ENCODE measurements at places on chromosomes 12 and 14. TPM values are rescaled to one million over a fixed set of nuclear protein-coding genes. Genes with fewer than 3 reads are reported as not detected.

Gene SPIC
- total RNA-seq = not detected

Gene PPFIA2
- total RNA-seq = 7.3 TPM

Gene DHRS2
- 1.2 TPM for total RNA-seq

Gene USP44
- 3.1 TPM for total RNA-seq

Gene CATSPERB
- total RNA-seq = 2.3 TPM

Gene TMTC2
- total RNA-seq = 30.7 TPM

Gene FIGNL2
- total RNA-seq = 1.4 TPM

Gene MIP
- total RNA-seq = not detected

Gene C1QL4
- 1.3 TPM for total RNA-seq

Gene LRRK2
- 6.2 TPM for total RNA-seq

Gene BDKRB2
- 0.97 TPM for total RNA-seq

Gene PTPN21
- 47.8 TPM for total RNA-seq

- H3K36me3 ChIP-seq = no peaks in the 10 kb centered on the region
- H3K4me1 ChIP-seq = no peaks in the 10 kb centered on the region
- H3K27me3 ChIP-seq = no peaks in the 10 kb centered on the region
- no peak overlapping the region for H3K4me3 ChIP-seq
These were observed 289.2 kb downstream of the ADGRD1 start for GRCh38 chr12:131242741-131243496.

GRCh38 chr12:120213758-120214157, 12.8 kb upstream of the RPLP0 start:
- H3K4me1 ChIP-seq = no peaks in the 10 kb centered on the region
- no peak for DNase-seq
- H3K27me3 ChIP-seq = no peaks in the 10 kb centered on the region
- H3K36me3 ChIP-seq = peaks cover 29% of the 10 kb centered on the region
- H3K27ac ChIP-seq = no peak overlapping the region

DNA sequence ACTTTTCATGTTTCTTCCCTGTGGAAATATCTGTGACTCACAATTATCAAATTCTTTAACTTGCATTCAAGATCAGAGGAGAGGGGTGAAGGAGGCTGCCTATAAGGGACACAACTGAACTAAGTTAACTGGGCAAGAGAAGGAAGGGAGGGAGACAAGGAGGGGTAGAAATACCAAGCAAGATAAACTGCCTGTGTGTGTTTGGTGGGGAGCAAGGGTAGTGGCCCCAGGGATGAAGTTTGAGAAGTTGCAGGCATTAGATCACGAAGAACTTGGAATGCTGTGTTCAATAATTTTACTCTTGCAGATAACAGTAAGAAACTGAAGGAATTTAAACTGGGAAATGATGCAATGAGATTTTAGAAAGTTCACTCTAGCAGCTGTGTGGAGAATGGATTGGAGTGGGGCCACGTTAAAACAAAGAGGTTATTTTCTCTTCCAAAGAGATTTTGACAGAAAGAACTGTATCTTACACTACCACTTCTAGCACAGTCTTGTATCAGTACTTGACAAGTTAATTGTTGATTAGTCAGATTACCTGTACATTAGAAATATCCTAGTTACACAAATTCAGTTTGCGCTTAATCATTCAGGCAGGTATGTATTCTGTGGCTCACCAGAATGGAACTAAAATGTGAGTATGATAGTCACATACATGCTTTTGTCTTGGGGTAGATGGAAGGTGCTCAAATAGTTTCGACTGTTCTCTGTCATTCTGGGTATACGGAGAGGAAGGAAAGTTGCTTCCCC, 7.4 kb downstream of the PKP2 start:
- no peaks in the 10 kb centered on the region for H3K36me3 ChIP-seq
- DNase-seq = no peak
- no peaks in the 10 kb centered on the region for H3K27me3 ChIP-seq
- no peak overlapping the region for H3K4me3 ChIP-seq
- no peak overlapping the region for H3K27ac ChIP-seq
- no peaks in the 10 kb centered on the region for H3K4me1 ChIP-seq

GRCh38 chr14:103131580-103131979, 8.3 kb downstream of the TNFAIP2 start:
- H3K4me1 ChIP-seq = peaks cover 2% of the 10 kb centered on the region
- no peaks in the 10 kb centered on the region for H3K36me3 ChIP-seq
- DNase-seq = no peak
- peak overlapping the region; percentile 30 for H3K27ac ChIP-seq

DNA sequence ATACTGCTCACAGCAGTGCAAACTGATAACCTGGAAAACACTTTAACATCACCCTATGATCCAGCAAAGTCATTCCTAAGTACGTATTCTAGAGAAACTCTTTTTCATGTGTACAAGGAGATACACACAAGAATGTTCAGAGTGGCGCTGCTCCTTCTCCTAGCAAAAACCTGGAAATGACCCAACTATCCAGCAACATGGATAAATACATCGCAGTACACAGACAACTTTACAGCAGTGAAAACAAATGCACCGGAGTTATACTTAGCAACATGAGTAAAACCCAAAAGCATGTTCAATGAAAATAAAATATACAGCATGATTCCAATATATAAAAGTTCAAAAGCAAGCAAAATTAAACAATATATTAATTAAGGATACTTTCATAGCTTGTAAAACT, 18.7 kb downstream of the SART3 start:
- no peaks in the 10 kb centered on the region for H3K4me1 ChIP-seq
- H3K27ac ChIP-seq = no peak overlapping the region
- no peaks in the 10 kb centered on the region for H3K27me3 ChIP-seq
- no peaks in the 10 kb centered on the region for H3K36me3 ChIP-seq

- H3K27ac ChIP-seq = no peak overlapping the region
- peaks cover 10% of the 10 kb centered on the region for H3K4me1 ChIP-seq
- no peaks in the 10 kb centered on the region for H3K27me3 ChIP-seq
These were observed 4.6 kb downstream of the PSEN1 start for GRCh38 chr14:73140811-73141323.

- H3K27me3 ChIP-seq = no peaks in the 10 kb centered on the region
- H3K4me3 ChIP-seq = no peak overlapping the region
- H3K4me1 ChIP-seq = peaks cover 3% of the 10 kb centered on the region
- no peak for DNase-seq
These were observed 27.8 kb upstream of the CACNA2D4 start for GRCh38 chr12:1946296-1946695.

GRCh38 chr14:65038966-65039365, 52.3 kb downstream of the FNTB start:
- H3K27ac ChIP-seq = no peak overlapping the region
- no peak overlapping the region for H3K4me3 ChIP-seq
- no peaks in the 10 kb centered on the region for H3K27me3 ChIP-seq
- H3K36me3 ChIP-seq = no peaks in the 10 kb centered on the region
- no peaks in the 10 kb centered on the region for H3K4me1 ChIP-seq
- no peak for DNase-seq

- DNase-seq = peak; percentile 55
- H3K27me3 ChIP-seq = no peaks in the 10 kb centered on the region
- H3K4me3 ChIP-seq = no peak overlapping the region
- H3K27ac ChIP-seq = no peak overlapping the region
- no peaks in the 10 kb centered on the region for H3K36me3 ChIP-seq
- peaks cover 17% of the 10 kb centered on the region for H3K4me1 ChIP-seq
These were observed 74.9 kb downstream of the SLC25A47 start for GRCh38 chr14:100398044-100398443.

DNA sequence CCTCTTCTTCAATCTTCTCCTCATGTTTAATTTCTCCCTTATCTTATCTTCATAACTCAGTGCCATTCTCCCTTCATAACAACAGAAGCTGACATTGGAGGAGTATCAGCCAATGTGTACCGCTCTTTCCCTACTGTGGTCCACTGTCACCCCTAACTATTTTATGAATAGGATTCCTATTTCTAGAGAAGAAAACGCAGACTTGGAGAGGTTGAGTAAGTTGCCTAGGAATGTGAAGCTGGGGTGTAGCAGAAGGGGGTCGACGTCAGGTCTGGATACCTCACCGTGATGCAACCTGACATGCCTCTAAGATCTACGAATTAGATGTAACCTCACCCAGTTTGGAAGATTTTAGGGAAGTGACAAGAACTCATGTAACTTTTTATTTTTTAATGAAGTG, 17.1 kb downstream of the LMO3 start:
- DNase-seq = no peak
- no peaks in the 10 kb centered on the region for H3K4me1 ChIP-seq
- no peaks in the 10 kb centered on the region for H3K27me3 ChIP-seq
- no peak overlapping the region for H3K27ac ChIP-seq
- H3K4me3 ChIP-seq = no peak overlapping the region

GRCh38 chr12:96578526-96579125, 89.2 kb downstream of the CFAP54 start:
- no peaks in the 10 kb centered on the region for H3K4me1 ChIP-seq
- peak; percentile 10 for DNase-seq
- no peak overlapping the region for H3K27ac ChIP-seq
- no peak overlapping the region for H3K4me3 ChIP-seq

DNA sequence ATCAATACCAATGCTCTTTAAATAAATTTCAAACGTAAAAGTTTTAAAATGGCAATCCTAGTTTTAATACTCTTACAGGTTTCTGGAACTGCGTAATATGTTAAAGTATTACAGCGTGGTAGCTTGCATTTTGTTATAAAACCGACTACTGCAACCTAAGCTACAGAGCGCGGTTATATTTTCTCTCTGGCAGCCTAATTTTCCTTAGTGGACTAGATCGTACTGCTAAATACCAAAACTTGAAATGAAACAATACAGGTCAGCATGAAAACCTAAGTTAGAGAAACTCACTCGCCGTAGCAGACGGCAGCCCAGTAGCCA, 1.2 kb downstream of the CCDC92 start:
- H3K36me3 ChIP-seq = no peaks in the 10 kb centered on the region
- peak overlapping the region; percentile 95 for H3K27ac ChIP-seq
- H3K4me1 ChIP-seq = peaks cover 2% of the 10 kb centered on the region
- H3K4me3 ChIP-seq = peak overlapping the region; percentile 99

GRCh38 chr14:70916799-70917198, 9.5 kb downstream of the PCNX1 start:
- H3K27ac ChIP-seq = no peak overlapping the region
- no peaks in the 10 kb centered on the region for H3K27me3 ChIP-seq
- no peak overlapping the region for H3K4me3 ChIP-seq
- H3K4me1 ChIP-seq = no peaks in the 10 kb centered on the region
- H3K36me3 ChIP-seq = no peaks in the 10 kb centered on the region

GRCh38 chr14:88233915-88234314, 89.2 kb downstream of the KCNK10 start:
- H3K4me3 ChIP-seq = no peak overlapping the region
- no peak for DNase-seq
- H3K27me3 ChIP-seq = no peaks in the 10 kb centered on the region
- no peak overlapping the region for H3K27ac ChIP-seq
- no peaks in the 10 kb centered on the region for H3K36me3 ChIP-seq

DNA sequence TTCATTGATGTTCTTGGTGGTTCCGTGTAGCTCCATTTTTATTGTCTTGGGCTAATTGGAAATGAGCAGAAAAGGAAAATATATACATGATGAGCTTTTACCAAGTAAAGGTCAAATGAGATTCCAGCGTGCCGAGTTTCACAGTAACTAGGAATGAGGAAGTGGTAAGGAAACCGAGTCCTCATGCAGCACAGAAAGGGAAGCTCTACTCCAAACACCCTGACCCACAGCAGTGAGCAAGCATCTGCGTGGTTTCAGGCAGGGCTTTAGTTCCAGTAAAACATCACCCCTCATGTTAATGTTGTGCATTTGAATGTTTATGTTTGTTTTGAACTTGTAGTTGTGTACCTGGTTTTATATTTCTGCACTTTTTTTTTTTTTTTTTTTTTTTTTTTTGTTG, 208.0 kb downstream of the SLC41A2 start:
- no peaks in the 10 kb centered on the region for H3K36me3 ChIP-seq
- no peak overlapping the region for H3K4me3 ChIP-seq
- no peak overlapping the region for H3K27ac ChIP-seq
- H3K4me1 ChIP-seq = no peaks in the 10 kb centered on the region
- no peaks in the 10 kb centered on the region for H3K27me3 ChIP-seq

GRCh38 chr12:87511371-87511770, 517.8 kb downstream of the C12orf50 start:
- H3K27me3 ChIP-seq = no peaks in the 10 kb centered on the region
- H3K4me3 ChIP-seq = no peak overlapping the region
- DNase-seq = no peak

- peak; percentile 10 for DNase-seq
- H3K27ac ChIP-seq = peak overlapping the region; percentile 38
- H3K4me3 ChIP-seq = no peak overlapping the region
- no peaks in the 10 kb centered on the region for H3K27me3 ChIP-seq
- no peaks in the 10 kb centered on the region for H3K36me3 ChIP-seq
- H3K4me1 ChIP-seq = peaks cover 5% of the 10 kb centered on the region
These were observed 10.3 kb downstream of the KRT75 start for GRCh38 chr12:52423661-52424500.

GRCh38 chr12:46400406-46400805, 27.8 kb upstream of the SLC38A2 start:
- no peaks in the 10 kb centered on the region for H3K36me3 ChIP-seq
- no peaks in the 10 kb centered on the region for H3K27me3 ChIP-seq

DNA sequence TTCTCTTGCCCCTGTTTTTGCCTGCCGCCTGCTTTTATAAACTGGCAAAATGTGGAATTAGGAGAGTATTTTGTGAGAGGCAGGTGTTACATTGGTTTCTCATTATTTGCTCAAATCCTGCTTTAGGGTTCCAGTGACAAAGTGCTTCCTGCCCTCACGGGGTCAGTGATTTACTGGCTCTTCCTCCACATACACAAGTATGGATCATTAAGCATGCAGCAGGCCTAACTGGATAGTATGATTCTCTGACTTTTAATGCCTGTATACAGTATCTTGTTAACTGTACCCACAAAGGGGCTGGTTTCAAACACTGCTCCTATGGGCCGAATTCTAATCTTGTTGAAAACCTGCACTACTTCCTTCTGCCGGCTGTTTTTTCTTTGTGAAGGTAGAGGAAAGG, 63.2 kb downstream of the PTCSC3 start:
- H3K27me3 ChIP-seq = no peaks in the 10 kb centered on the region
- no peaks in the 10 kb centered on the region for H3K36me3 ChIP-seq
- no peak for DNase-seq
- no peak overlapping the region for H3K4me3 ChIP-seq
- no peak overlapping the region for H3K27ac ChIP-seq

DNA sequence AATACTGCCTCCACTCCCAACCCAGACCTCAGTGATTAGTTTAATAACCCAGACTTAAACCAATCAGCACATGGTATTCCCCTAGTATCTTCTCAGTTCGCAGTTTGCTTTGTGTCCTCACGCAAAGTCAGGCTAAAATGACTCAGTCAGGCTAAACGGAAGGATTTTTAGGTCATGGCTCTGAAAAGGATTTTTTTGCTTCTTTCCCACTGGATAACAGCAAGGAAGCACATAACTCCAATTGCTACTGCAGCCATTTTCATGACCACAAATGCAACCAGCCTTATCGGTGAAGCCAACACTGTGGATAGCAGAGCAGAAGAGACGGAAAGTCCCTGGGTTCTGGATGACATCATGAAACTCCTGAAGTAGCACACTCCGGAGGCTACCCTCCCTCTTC, 67.7 kb downstream of the ZC3H14 start:
- H3K4me1 ChIP-seq = no peaks in the 10 kb centered on the region
- no peaks in the 10 kb centered on the region for H3K36me3 ChIP-seq
- no peak overlapping the region for H3K4me3 ChIP-seq
- DNase-seq = no peak
- no peak overlapping the region for H3K27ac ChIP-seq
- H3K27me3 ChIP-seq = no peaks in the 10 kb centered on the region

GRCh38 chr12:132942611-132943010, 13.5 kb downstream of the ZNF605 start:
- no peak overlapping the region for H3K4me3 ChIP-seq
- no peaks in the 10 kb centered on the region for H3K27me3 ChIP-seq
- H3K27ac ChIP-seq = no peak overlapping the region
- H3K36me3 ChIP-seq = peaks cover 8% of the 10 kb centered on the region

- H3K36me3 ChIP-seq = no peaks in the 10 kb centered on the region
- no peak for DNase-seq
These were observed 166.6 kb downstream of the KTN1 start for GRCh38 chr14:55746558-55746957.

Measured in prostate gland (tissue), 2 donors.